ENCODE measurements at places on chromosomes 3 and 15.

DNA sequence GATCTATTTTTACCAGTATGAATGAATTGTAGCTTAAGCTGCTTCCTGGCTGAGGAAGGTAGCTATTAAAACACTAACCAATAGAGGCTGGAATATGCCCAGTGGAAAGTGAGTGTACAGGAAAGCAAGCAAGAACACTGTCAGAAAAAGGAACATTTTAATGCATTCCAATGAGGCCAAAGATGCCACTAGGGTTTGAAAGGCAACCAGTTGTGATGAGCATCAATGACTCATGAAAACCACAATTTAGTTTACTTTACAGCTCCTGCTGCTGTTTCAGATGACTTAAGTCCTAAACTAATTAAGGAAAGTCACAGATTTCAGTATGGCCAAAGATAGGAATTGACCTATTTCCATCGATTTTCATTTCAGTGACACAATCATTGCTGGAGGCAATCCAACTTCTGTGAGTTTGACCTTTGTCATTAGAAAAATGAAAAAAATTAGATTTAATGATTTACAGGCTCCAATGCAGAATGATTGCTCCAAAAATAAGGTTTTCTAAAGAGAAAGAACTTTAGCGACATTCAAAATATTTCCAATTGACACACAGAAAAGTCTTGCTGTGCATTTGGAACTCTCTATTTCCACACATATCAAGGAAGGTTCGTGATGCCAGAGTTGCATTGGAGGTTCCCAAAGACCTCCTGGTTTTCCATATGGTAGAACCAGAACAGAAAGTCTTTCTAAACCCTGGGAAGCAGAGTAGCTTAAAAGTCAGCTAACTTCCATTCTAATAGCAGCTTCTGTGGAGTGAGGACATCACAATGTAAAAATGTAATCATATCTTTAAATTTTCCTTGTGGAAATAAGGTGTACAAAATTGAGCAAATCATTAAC, 103.0 kb downstream of the SUCNR1 start:
- DNase-seq = no peak

DNA sequence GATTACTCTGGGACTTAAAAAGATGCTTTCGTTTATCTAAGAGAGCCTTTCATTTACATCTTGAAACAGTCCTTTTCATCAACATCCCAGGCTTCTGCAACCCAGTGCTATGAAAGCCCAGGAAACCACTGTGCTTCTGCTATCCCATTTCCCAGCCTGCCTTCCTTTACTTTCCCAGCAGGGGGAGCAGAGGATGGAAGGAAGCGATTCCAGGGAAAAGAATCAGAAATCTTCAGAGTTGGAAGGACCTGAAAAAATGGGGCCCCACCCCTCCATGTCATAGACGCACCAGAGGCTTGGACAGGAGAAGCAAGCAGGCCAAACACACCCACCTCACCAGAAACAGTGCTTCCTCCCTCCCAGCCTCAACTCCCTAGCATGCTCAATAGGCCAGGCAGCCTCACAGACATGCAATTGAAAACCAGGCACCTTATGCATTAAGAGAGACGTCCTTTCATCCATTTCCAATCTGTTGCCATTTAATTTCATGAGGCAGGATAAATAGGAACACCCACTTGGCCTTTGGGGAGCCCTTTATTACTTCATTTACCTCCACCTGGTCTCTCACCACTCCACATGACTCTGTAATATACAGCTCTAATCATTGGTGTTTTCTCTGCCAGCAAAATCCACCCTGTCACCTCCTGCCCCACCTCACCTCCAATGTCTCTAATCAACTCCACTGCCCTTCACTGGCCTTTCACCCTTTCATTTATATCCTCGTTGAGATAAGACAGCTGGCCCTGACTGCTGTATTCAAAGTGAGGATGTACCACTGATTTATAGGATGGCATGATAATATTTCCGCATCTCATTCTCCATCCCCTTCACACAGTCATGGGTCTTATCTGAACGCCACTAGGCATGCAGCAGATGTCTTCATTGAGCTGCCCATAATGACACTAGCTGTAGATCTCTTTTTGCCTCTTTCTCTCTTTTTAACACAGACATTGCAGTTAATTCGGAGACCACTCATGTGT, 583.9 kb downstream of the NTRK3 start:
- DNase-seq = no peak

GRCh38 chr3:196341137-196341536, 2.9 kb upstream of the TM4SF19 start:
- DNase-seq = no peak

GRCh38 chr3:40971191-40972168, 227.8 kb upstream of the CTNNB1 start:
- no peak for DNase-seq

- DNase-seq = no peak
Observed at GRCh38 chr3:39519554-39520288, 52.2 kb downstream of the MOBP start.

All from activated T-cell treated with anti-CD3 and anti-CD28 coated beads for 1 hour (primary cell).